SK-N-MC (cell line): ENCODE measurements at places on chromosomes 6 and 20.

DNA sequence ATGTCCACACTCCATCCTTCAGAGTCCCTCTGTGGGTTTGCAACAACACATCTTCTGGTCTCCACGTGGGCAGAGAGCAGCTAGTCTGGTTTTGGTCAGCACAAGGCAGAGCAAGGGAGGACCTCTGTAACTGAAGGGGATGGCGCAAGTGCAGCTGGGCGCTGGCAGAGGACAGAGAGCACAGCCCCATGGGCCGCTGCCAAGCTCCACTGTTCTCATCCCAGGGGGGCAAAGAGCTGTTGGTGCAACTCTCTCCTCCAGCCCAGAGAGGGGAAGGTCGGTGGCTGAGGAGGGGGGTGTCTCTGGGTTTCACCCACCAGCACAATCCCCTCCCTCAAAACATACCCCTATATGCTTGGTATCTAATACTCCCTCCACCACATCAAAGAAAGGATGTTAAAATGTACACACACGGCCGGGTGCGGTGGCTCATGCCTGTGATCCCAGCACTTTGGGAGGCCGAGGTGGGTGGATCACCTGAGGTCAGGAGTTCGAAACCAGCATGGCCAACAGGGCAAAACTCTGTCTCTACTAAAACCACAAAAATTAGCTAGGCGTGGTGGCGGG lies 9.1 kb downstream of the ATP9A start:
- no peak for DNase-seq

- DNase-seq: no peak
These were observed 38.0 kb downstream of the VGLL2 start for GRCh38 chr6:117303323-117303722.

DNA sequence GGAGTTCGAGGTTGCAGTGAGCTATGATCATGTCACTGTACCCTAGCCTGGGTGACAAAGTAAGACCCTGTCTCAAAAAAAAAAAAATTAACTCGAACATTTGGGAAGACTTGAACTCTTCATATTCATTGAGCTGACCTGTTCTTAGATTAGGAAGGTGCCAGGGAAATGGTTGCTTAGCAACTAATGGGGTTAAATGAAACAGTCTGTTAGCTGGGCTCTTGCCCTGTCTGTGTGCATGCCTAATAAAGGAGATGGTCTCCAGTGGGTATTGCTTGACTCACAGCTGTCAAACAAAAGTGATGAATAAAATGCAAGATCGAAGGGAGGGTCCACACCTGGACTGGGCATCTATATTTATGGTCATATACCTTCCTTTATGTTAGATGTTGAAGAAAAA lies 101.8 kb downstream of the KLHL32 start:
- DNase-seq: no peak

DNA sequence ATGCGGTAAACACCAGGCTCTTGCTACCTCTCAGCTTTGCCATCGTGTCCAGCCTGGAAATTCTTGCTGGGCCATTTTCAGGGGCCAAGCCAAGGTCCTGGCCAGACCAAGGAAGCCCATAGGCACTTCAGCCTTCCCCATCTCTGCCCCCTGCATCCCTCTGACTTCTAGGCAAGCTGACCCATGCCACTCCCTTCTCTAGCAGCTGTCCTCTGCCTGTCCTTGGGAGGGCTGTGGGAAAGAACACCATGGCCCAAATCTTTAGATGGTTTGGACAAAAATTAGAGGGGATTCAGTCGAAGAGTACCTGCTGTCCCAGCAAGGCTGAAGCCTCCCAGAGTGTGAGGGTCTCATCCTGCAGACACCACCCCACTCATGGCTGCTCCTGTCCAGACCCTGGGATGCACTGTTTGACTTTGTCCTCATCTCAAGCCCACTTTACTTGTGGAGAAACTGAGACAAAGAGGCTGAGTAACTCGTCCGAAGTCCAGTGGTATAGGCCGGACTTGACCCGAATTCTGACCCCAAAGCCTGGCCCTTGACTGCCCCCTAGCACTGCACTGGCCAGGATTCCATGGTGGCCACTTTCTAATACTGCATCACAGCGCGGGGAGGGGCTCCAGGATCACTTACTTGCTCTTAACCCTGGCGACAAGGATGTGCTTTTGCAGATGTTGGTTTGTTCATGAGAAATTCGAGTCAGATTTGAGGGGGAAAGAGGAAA lies 22.4 kb upstream of the STX16 start:
- DNase-seq: no peak

DNA sequence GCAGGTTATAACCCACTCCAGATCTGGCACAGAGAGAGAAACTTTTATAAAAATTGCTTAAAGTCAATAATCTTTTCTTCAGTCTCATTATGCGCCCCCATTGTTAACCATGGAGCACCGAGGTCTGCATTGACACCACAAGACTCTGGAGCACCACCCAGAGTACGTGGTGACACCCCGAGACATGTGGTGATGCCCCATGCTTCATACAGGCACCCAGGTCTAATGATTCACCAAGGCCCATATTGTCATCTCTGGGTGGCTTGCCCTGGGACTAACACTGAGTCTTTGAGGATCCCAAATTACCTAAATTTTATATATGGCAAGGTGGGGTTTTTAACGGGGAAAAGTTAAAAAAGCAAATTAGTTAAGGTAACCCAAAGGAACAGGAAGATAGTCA lies 31.1 kb downstream of the CD109 start:
- no peak for DNase-seq

- no peak for DNase-seq
These were observed 37.6 kb downstream of the OR2B6 start for GRCh38 chr6:27994616-27995015.

DNA sequence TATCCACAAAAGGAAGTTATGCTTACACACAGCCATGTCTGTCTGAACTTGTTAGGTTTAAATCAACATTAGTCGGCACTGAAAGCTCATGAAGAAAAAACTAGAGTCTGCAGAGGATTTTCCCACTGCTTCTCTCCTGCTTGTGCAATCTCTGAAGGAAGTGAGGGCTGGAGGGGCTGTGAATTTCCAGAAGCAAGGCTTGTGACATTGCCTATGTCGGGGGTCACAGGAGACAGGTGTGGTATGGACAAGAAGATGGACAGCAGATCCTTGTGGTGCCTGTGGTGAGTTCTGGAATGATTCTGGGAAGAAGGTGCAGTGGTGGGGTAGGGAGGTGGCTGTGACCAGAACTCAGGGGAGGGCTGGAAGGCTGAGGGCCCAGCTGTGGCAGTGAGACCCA lies 84.3 kb upstream of the TRAF3IP2 start:
- DNase-seq: no peak

DNA sequence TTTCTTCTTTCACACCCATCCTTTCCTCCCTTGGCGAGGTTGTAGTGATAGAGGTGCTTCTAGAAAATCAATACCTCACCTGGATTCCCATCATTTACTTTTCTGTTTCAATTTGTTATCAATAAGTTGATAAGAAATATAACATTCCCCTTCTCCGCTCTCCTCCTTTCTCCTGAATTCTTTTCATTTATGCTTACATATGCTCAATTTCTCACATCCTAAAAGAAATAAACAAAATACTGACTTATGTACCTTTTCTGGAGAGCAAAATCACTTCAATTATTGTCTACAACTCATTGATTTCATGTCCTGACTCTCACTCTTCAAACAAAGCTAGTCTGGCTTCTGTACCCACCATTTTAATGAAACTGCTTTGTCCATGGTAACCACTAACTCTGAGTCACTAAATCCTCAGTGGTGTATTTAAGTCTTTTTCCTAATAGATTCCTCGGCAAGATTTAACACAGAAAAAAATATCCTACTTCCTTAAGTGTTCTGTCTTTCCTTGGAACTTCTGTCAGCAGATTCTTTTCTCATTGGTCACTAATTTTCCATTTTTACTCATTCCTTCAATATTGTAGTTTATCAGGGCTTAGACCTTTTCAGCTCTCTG lies 289.6 kb downstream of the RFPL4B start:
- no peak for DNase-seq

- DNase-seq: no peak
These were observed 9.6 kb upstream of the CPNE5 start for GRCh38 chr6:36848658-36849441.

- DNase-seq: no peak
These were observed 19.3 kb downstream of the PHF20 start for GRCh38 chr20:35791097-35791496.

GRCh38 chr20:22789676-22790075 lies 205.3 kb upstream of the FOXA2 start:
- DNase-seq: no peak

GRCh38 chr20:9617940-9618339 lies 103.5 kb downstream of the LAMP5 start:
- DNase-seq: peak; percentile 58

GRCh38 chr6:38144365-38144945 lies 324.9 kb downstream of the ZFAND3 start:
- DNase-seq: no peak

DNA sequence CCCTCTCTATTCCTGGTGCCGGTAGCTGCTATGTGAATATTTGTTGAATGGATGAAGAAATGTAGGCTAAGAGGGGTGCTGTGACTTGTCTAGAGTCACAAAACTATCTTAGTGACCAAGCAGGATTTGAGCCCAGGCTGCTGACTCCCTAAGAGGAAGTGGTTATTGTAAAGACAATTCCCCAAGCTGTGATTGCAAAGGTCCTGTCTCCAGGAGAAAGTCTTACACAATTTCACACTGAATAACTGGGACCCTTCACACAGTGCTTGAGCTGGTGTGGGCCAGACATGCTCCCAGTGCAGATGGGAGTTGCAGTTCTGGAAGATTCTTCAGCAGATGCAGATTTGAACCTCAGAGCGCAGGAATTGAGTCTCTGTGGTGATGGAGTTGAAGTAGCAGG lies 38.1 kb downstream of the IYD start:
- DNase-seq: no peak
